Parietal lobe (tissue), 2 donors: ENCODE measurements at places on chromosomes 5 and 9. TPM values are rescaled to one million over a fixed set of nuclear protein-coding genes. Genes with fewer than 3 reads are reported as not detected.

The IL17B gene
- not detected for total RNA-seq

The IL7R gene
- 0.63 TPM for total RNA-seq

The C5orf22 gene
- total RNA-seq, result 30.7 TPM

The HTR4 gene
- 0.31 TPM for total RNA-seq

The ANKRD31 gene
- total RNA-seq, result 0.94 TPM

The HBEGF gene
- 10.3 TPM for total RNA-seq

The DMRT2 gene
- not detected for total RNA-seq

The ZNF484 gene
- total RNA-seq, result 85.4 TPM

The PRELID2 gene
- total RNA-seq, result 19.7 TPM

The OR1Q1 gene
- not detected for total RNA-seq

The AGXT2 gene
- not detected for total RNA-seq

The KLHL3 gene
- total RNA-seq, result 24.7 TPM

The HNRNPH1 gene
- total RNA-seq, result 1,281 TPM

The SRP19 gene
- 59.5 TPM for total RNA-seq

The CCDC171 gene
- 75.1 TPM for total RNA-seq

The ZFP2 gene
- total RNA-seq, result 10.3 TPM

The PKD2L2 gene
- total RNA-seq, result not detected

The ACOT12 gene
- total RNA-seq, result 5.0 TPM

The SAXO1 gene
- under 0.01 TPM for total RNA-seq

The ZDHHC11B gene
- total RNA-seq, result 17.5 TPM

The C1QTNF2 gene
- 3.4 TPM for total RNA-seq

The IGIP gene
- 11.0 TPM for total RNA-seq

The DUSP1 gene
- 36.3 TPM for total RNA-seq
